ENCODE measurements at places on chromosomes 6 and 20.

DNA sequence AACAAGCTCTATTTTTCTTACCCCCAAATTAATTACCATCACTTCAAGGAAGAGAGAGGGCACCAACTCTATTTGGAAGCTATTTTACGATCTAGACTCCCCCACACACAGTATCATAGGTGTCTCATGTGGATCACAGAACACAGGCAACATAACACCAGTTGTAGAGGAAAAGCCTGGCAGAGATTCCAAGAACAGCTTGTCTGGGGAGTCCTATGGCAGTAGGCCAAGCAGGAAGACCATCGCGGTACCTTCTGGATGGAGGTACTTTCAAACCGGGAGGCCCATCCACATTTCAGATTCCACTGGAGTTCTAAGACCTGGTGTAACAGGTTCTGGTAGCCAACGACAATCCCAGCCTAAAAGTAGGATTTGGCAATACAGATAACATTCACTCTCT is 37.6 kb upstream of the SPDEF start:
- DNase-seq = no peak

DNA sequence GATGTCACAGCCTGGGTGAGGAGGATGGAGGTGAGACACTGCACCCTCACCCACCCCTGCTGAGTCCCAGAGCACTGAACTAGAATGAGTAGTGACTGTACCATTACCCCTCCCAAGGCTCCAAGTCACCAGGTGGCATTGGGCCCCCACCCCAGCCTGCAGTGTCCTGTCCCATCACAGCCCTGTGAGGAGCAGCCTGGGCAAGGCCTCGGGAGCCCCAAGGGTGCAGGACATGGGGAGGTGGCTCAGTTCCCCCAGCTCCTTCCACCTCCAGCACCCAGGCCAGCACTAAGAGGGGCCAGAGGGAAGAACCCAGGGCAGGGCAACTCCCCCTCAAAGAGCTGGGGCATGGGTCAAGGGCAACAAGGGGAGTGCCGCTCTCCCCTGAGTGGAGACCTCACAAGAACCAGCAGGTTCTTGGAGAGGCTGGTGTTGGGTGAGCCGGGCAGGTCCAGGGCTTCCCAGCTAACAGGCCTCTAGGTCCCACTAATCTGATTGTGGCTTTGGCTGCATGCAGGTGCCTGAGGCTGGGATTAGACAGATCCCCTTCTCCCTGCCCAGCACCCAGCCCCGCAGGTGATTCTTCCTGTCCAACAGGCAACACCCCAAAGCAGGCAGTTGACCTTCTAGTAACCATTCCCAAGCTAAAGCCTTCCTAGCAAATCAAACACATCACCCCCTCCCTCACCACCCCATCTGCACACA is 2.6 kb downstream of the CST4 start:
- no peak for DNase-seq

DNA sequence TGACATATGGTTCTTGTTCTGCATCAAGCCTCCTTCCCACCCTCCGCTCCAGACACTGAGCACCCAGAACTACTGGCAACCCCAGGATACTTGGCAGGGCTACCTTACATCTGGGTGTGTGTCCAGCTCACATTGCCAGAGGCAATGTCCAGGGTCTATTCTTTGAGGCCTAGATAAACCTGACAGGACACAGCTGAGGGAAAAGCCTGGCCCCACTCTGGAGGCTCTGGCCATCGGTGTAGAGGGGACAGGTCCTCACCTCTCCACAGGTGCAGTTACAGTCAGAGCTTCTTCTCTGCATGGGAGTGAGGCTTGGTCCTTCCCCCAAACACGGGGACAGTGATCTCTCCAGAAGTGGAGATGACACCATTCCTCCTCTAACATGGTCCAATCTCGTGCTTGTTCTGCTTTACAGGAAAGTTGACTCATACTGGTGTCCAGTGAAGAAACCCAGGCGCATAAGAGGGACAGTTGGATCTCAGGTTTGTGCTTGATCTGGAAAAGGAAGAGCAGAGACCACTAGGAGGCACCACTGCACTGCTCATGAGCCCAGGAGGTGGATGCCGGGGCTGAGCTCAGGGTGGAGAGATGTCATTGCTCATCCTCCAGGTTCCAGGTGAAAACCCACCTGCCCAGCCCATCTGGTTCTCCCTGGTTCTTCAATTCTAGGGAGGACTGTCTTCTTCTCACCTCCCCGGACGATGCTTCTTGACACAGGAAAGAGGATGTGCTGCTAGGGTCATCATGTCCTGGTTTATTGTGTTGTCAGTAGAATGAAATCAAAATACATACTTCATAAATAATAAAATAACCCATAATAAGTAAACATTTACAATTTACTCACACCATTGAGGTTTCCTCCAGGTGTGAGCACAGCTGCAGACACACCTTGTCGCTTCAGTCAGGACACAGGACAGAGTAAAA is 14.7 kb downstream of the HLA-F start:
- peak; percentile 71 for DNase-seq

DNA sequence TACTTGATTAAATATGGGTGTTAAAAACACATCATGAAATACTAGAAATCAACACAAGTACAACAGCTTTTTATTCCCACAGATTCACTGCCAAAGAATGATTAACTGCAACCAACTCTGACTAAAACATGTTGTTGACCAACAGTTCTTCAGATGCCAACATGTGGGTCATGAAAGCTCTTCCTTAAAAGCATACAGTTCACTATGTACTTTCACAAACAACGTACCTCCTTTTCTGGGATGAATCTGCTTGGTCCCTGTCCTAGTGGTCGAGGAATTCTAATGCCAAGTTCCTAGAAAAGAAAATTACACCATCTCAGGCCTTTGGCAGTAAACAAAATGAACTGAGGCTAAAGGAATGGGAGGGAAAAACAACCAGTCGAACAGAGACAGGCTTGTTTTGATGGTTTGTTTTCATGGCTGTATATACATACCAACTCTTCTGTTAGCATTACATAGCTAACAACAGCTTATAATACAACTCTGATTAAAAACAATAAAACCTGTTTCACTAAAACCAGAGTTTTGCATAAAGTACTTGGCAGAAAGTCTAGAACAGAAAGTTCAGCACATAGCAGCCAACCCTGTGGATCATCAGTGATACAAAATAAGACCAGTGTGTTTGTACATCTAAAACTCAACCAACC is 92.5 kb downstream of the SESN1 start:
- DNase-seq = peak; percentile 67

- no peak for DNase-seq
These were observed 7.5 kb downstream of the SF3B5 start for GRCh38 chr6:144087789-144088426.

- no peak for DNase-seq
These were observed 318.4 kb upstream of the MOCS1 start for GRCh38 chr6:40252531-40253258.

- no peak for DNase-seq
These were observed 63.2 kb downstream of the PDSS2 start for GRCh38 chr6:107396211-107396610.

- DNase-seq = no peak
These were observed 55.9 kb upstream of the RNF146 start for GRCh38 chr6:127210725-127211124.

GRCh38 chr6:10595731-10596664 is 74.8 kb downstream of the GCNT2 start:
- peak; percentile 59 for DNase-seq

DNA sequence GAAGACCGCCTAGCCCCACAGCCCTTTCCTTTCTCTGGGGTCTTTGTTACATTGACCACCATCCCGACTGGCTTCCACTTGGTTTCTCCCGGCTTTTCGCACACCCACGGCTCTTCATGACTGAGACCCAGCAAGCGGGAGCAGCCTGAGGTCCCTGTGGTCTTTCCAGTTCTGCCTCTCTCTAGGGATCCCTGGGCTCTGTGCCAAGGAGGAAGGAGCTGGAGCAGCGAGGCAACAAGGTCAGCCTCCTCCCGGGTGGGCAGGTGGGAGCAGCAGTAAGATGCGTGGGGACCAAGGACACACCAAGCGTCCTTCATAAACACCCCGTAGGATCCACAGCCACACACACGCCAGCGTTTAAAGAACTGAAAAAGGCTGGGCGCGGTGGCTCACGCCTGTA is 29.6 kb upstream of the MRGBP start:
- no peak for DNase-seq

GRCh38 chr20:33279261-33279910 is 3.6 kb upstream of the BPIFB1 start:
- no peak for DNase-seq

All from HCEC 1CT (cell line).